Activated T-cell treated with anti-CD3 and anti-CD28 coated beads, Interleukin-2, amount 50 U/mL, for 24 hours (primary cell): ENCODE measurements at places on chromosomes 2 and 18.
A peak's percentile ranks its signal among the peaks of the same experiment; 100 is the strongest.

DNA sequence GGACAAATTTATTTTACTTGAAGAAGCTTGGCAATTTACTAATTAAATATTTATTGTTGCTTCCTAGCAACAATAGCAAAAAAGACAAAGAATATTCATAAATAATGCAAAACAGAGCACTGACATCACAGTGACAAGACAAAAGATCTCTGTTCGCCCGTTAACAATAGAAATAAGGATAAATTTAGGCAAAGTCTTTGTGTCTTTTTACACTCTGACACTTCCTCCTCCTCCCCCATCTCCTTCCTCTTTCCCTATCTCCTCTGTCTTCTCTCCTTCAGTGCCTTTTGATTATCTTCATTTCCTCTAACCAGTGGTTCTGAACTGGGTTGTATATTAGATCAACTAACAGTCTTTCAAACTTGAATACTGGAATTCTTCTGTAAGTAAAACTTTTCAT is 808.4 kb downstream of the ERBB4 start:
- no peak for DNase-seq
- H3K27me3 ChIP-seq, result no peaks in the 10 kb centered on the region
- no peaks in the 10 kb centered on the region for H3K4me1 ChIP-seq
- H3K4me3 ChIP-seq, result no peak overlapping the region
- no peaks in the 10 kb centered on the region for H3K36me3 ChIP-seq

DNA sequence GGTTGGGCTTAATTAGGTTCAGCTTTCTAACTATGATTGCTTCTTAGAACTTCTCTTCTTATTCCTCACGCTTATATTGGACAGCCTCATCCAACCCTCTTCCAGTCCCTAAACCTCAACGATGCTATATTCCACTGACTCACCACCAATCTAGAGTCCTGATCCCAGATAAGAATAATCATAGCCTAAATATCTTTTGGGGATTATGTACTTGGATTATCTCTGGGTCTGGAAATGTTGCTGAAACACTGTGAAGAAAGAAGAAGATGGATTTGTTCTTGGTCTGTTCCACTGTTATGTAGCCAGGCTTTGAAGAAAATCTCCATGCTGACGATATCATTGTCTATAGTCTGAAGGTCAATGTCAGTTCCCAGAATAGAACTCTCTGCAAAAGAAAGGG is 26.9 kb downstream of the DOK1 start:
- H3K4me3 ChIP-seq, result no peak overlapping the region
- no peaks in the 10 kb centered on the region for H3K27me3 ChIP-seq
- peaks cover 37% of the 10 kb centered on the region for H3K4me1 ChIP-seq
- no peak for DNase-seq
- no peaks in the 10 kb centered on the region for H3K36me3 ChIP-seq

DNA sequence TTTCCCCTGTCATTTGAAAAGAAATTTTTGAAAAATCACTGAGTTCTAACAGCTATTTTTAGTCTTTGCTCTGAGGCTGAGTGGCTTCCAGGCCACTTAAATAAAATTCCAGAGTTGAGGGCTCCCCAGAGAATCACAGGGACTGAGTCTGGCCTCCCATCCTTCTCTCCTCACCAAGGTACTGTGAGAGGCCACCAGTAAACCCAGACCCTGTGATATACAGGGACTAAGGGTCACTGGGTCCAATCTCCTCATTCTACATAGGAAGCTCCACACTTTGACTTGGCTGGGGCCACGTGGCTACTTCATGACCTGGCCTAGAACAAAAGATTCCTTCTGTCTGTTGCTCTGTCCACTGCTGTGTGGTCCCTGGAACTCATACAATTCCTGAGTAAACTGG is 123.2 kb upstream of the CDCA7 start:
- no peak for DNase-seq
- H3K27ac ChIP-seq, result no peak overlapping the region
- H3K27me3 ChIP-seq, result peaks cover 16% of the 10 kb centered on the region

DNA sequence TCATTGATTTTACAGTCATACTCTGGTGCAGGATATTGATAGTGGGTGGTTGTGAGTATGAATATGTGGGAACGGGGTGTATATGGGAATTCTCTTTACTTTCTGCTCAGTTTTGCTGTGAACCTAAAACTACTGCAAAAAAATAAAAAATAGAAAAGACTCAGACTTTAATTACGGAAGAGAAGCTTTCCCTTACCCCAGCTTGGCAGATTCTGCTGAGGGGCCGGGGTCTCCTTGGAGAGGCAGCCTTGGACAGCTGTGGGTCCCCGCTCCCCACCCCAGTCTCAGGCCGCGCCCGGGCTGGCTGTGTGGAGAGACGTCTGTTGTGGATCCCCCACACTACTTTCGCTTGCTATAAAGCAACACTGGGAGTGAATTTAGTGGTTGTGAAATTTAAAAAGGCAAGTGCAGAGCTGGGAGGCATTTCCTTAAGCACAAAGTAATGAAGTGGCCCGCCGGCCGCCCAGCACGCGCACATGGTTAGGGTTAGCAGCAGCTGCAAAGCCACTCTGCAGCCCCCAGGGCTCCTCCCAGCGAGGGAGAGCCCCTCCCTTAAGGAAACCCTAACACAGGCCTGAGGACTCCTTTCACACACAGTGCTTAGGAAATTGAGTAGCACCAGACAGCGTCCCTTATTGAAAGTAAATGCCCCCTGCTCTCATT is 102.4 kb downstream of the DDX1 start:
- peaks cover 6% of the 10 kb centered on the region for H3K27me3 ChIP-seq
- no peak overlapping the region for H3K27ac ChIP-seq
- H3K4me3 ChIP-seq, result no peak overlapping the region

GRCh38 chr2:111108745-111109271 is 11.9 kb upstream of the BCL2L11 start:
- DNase-seq, result no peak
- peaks cover 67% of the 10 kb centered on the region for H3K27me3 ChIP-seq
- no peak overlapping the region for H3K4me3 ChIP-seq
- H3K27ac ChIP-seq, result no peak overlapping the region
- H3K36me3 ChIP-seq, result no peaks in the 10 kb centered on the region

- H3K27ac ChIP-seq, result no peak overlapping the region
- H3K27me3 ChIP-seq, result no peaks in the 10 kb centered on the region
- DNase-seq, result no peak
- no peak overlapping the region for H3K4me3 ChIP-seq
- H3K36me3 ChIP-seq, result peaks cover 44% of the 10 kb centered on the region
Measured at GRCh38 chr2:178484245-178485041, 4.2 kb downstream of the PLEKHA3 start.

DNA sequence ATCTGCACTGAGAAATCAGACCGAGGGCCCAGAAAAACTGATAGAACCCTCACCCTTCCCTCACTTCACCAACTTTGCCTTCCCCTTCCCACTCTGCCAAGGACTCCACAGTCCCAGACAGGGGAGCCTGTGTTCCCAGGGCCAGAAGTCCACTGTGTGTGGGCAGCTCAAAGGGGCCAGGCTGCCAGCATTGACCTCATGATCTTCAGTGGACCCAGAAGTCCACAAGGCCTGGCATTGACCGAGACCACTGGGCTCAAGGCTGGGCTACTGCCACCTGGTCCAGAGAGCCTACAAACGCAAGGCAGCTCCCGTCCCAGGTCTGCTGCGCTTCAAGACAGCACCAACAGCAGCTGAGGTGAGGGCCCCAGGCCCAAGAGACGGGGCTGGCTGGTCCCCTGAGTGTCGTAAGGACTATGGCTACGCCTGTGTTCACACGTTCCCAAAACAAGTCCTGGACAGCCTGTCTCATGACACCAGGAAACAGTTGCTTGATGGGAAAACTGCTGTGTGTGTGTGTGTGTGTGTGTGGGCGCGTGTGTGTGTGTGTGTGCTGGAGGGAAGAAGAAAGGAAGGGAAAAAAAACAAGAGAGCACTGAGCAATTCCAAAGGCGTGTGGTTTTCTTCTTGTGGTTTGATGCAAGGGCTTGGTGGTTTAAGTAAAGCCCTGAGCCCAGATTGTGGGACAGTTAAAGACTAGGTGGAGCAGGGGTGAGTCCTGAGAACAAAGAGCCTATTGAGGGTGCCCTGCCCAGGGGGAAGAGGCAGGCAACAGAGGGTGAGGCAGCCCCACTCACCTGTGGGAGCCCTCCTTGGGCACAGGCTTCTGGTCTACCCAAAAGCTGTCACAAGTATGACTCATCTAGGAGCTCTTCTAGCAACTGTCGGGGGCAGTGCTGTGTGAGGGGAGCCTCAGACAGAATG is 46.6 kb upstream of the ZBTB7C start:
- peaks cover 29% of the 10 kb centered on the region for H3K4me1 ChIP-seq
- H3K36me3 ChIP-seq, result no peaks in the 10 kb centered on the region
- peak overlapping the region; percentile 55 for H3K27ac ChIP-seq
- H3K4me3 ChIP-seq, result no peak overlapping the region
- peaks cover 72% of the 10 kb centered on the region for H3K27me3 ChIP-seq

DNA sequence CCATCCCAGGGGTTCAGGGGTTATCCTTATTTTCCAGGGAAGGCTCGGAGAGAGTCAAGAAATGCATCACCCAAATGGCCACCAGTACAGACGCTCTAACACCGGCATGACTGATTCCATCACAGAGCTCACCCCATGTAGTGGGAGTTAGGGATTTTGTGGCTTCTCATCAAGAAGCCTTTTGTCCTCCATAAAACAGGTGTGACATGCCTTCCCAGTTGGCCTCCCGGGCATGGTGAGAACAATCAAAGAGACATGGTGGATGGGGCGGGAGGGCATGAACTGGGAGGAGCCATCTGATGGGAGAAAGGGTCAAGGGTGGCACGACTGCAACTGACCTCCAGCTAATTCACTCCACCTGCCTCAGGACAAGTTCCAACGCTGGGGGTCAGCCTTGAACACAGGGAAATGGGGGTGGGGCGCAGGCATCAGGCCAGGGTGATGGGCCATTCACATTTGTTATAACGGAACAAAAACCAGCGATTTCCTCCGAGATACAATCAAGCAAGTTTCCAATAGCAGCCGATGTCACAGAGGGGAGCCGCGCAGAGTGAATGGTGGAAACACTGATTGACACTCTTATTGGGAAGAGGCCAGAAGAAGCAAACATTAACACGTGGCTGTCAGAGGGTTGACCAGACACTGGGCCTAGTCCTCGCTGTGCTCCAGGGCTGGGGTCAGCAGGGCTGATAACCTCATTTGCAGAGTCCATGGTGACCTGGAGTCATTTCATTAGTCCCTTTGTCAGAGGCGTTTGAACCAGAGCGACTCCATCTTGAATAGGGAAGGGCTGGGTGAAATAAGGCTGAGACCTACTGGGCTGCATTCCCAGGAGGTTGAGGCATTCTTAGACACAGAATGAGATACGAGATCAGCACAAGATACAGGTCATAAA is 80.5 kb upstream of the HPCAL1 start:
- H3K27ac ChIP-seq, result no peak overlapping the region
- peaks cover 2% of the 10 kb centered on the region for H3K4me1 ChIP-seq
- H3K27me3 ChIP-seq, result no peaks in the 10 kb centered on the region
- H3K36me3 ChIP-seq, result no peaks in the 10 kb centered on the region
- no peak overlapping the region for H3K4me3 ChIP-seq

GRCh38 chr2:10755621-10756020 is 34.2 kb downstream of the ATP6V1C2 start:
- H3K27me3 ChIP-seq, result no peaks in the 10 kb centered on the region
- no peak for DNase-seq
- H3K4me1 ChIP-seq, result no peaks in the 10 kb centered on the region
- H3K4me3 ChIP-seq, result no peak overlapping the region
- H3K36me3 ChIP-seq, result no peaks in the 10 kb centered on the region

DNA sequence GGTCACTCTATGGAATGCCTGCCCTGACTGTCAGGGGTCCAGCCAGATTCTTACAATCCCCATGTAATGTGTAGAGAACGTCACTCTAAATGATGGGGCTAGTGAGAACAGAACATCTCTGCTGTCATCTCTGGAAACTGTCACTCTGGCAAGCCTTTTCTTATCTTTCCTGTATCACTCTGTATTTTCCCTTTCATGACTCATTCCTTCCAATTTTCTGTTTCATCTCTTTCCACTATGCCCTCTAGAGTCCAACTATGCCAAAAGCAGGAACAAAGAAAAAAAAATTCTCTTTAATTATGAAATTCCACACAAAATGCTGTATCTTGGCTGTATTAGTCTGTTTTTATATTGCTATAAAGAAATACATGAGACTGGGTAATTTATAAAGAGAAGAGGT is 608.8 kb downstream of the ADCYAP1 start:
- H3K4me1 ChIP-seq, result peaks cover 1% of the 10 kb centered on the region
- H3K27ac ChIP-seq, result no peak overlapping the region
- no peaks in the 10 kb centered on the region for H3K27me3 ChIP-seq

DNA sequence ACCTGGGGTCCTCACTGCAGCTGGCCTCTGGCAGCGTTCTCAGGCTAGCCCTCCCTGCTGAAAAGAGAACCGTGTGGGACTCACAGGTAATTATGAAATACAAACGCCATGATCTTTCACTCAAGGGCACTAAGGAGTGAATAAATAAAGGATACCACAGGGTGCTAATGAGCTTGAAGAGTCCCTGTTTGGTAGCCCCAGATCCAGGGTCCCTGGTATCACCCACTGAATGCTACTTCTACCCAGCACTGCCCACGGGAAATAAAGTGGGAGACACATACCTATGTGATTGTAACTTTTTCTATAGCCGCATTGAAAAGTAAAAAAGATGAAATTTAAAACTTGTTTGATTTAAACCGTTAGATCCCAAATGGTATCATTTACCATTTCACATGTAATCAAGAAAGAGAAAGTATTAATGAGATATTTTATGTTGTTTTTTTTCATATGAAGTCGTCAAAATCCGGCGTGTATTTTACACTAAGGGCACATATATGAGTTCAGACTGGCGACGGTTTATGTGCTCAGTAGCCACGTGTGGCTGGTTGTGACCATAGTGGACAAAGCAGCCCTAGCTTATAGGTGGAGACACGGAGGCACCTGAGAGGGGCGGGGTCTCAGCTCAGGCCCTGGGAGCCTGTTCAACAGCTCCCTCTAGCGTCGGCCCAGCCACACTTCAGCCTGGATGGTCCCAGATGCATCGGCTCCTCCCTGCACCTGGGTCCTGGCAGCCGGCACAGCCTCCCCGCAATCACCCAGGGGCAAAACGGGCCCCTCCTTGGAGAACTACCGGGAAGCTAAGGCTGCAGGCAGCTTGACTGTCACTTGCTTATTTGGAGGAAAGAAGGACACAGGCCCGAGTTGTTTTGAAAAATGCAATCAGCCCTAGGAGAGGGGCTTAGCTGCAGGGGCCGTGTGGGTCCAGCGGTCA is 39.2 kb downstream of the ODC1 start:
- H3K4me3 ChIP-seq, result peak overlapping the region; percentile 70
- peak; percentile 86 for DNase-seq
- H3K36me3 ChIP-seq, result peaks cover 32% of the 10 kb centered on the region

DNA sequence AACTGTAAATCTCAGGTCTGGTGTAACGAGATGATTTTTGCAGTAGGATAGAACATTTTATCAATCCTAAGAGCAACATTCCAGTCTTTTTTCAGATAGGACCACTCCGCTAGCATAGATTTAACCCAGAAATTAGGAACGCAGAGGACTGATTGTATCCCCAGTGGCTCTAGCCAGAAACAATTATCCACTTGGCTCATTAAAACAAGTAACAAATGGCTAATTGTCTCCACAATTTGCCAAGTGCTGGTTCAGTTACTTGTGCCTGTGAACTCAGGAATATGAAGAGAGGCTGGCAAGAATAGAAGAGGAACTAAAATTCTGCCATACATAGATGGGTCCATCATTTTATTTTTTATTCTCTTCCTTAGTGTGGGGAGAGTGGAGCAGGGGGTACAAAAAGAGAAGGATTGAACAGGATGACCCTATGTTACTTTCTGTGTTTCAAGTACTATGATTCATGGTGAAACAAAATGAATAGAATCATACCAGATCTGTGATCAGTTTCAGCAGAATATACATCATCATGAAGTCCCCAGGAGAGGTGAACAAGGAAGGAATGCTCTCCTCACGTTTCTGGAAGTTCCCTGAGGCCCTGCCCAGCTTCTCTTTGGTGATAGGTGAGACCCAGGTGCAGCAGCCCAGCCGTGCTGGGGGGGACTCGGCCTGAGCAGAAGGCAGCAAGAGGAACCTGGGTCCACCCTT is 121.6 kb downstream of the ARL4C start:
- H3K36me3 ChIP-seq, result no peaks in the 10 kb centered on the region
- H3K27me3 ChIP-seq, result no peaks in the 10 kb centered on the region
- DNase-seq, result no peak
- H3K4me1 ChIP-seq, result peaks cover 49% of the 10 kb centered on the region
- no peak overlapping the region for H3K4me3 ChIP-seq
